GM04503 (cell line): ENCODE measurements at places on chromosomes 7 and 10.

GRCh38 chr10:8778713-8779112, 724.2 kb downstream of the GATA3 start:
- no peak for DNase-seq

- no peak for DNase-seq
Observed at GRCh38 chr7:85392789-85393188, 205.9 kb upstream of the SEMA3D start.

DNA sequence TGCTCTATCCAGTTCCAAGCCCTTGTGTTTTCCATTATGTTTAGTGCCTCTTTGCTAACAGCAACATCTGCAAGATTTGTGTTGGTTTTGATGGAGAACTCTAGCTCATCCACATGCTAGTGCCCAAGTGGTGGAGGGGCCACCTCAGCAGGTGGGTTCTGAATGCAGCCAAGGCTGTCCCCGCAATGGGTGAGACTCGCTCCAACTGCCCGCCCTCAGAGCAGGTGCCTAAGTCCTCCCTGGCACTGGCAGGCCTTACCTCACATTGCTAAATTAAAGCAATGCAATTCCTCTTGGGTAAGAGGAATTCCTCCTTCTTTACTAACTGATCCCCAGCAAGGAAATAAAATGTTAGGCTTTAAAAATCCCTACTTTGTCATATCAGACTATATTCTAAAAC, 146.8 kb downstream of the ADCY1 start:
- DNase-seq, result no peak

DNA sequence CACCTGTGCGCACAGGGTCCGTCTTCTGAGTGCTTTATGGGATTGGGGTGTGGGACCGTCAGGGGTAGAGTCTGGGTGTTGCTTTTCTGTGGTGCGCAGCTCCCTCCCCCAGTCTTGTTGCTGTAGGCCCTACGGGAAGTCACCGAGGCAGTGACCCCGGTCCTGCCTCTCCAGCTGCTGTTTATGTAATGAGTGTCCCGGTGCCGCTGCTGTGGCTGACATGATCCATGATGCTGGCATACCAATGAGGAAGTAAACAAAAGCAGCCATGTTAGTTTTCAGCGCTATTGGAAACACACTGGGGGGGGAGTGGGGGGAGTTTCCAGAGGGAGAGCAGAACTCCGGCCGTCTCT, 1.1 kb downstream of the TRIM8 start:
- DNase-seq, result no peak
